ENCODE measurements at places on chromosomes 7 and 10.

DNA sequence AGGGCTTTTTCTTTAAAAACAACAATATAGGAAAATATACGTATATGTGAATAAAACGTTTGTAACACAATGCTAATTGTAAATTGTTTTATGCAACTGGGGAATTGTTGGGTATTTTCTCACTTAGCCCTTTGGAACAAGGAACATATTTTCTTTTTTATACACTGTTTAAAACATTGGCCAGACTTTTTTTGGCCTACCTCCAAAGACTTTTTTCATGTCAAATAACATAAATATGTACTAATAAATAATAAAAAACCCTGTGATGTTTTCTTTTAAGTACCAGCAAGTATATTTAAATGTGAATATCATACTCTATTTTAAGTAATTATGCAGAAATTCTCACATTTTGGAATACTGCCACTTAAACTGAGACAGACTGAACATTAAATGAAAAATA is 15.7 kb downstream of the TMEM106B start:
- DNase-seq: no peak

- DNase-seq: no peak
These were observed 218.7 kb upstream of the AOAH start for GRCh38 chr7:36942955-36943354.

DNA sequence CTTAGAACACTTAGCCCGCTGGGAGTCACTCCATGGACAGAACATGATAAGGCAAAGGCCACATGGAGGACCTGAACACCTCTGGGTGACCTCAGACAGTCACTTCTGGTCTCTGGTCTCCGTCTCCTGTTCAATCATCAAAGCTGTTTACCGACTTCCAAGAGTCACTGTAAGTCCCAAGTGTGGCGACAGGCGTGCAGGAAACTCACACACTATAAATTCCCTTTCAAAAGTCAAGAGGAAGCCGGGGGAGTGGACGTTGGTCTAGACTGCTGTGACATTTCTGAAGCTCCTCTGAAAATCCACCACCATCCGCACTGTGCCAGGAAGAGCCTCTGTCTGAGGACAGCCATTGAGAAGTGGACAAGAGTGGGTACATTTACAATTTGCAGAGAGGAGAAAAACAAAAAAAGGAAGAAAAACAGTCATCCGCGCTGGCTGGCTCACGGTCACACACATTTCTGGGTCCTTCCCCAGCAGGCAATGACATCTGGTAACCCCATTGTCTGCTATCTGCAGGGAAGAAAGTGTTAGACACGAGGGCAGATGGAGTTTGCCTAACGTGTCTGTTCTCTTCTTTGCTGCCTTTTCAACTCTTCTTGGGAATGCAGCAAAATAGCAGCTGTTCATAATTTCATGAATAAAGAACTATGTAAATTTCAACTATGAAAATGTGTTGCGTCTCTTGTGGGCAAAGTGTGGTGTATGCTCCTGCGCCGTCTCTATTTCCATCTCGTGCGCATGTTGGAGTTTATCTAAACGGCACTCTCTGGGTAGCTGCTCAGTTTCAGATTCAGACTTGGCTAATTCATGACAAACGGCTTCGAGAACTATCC is 32.9 kb upstream of the CUX1 start:
- DNase-seq: no peak

DNA sequence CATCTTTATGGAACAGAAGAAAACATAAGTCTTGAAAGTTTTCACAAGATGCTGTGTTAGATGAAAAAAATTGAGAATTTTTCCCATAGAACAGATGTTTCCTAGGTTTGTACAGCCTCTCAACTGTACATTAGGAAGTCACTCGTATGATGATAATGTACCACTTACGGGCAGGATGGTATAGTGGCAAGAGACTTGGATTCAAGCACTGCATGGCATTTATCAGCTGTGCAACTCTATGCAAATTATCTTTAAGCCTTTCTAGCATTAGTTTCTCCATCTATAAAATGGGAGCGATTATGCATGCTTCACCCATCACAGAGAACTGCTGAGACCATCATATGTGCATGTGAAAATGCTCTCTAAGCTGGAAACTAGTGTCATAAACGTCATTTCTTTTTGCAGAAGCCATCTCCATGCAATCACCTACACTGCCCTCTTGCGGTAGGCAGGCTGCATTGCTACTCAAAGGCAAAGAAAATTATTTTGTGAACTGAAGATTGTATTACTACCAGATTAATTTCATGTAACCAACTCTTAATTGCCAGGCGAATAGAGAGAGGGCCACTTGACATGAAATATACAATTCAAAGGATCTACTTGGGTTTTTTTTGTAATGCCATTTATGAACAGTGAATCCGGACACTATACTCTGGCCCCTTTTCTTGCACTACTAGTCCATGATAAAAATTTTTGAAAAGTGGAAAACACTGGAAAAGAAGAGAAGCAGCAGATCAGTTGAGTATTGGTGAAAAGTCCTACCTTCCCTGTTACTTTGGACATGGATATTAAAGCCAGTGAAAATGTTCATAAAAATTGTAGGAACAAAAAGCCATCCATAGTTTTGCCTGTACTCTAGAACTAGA is 102.3 kb downstream of the JAZF1 start:
- peak; percentile 27 for DNase-seq

- DNase-seq: no peak
These were observed 99.5 kb downstream of the CAMK1D start for GRCh38 chr10:12448729-12449391.

DNA sequence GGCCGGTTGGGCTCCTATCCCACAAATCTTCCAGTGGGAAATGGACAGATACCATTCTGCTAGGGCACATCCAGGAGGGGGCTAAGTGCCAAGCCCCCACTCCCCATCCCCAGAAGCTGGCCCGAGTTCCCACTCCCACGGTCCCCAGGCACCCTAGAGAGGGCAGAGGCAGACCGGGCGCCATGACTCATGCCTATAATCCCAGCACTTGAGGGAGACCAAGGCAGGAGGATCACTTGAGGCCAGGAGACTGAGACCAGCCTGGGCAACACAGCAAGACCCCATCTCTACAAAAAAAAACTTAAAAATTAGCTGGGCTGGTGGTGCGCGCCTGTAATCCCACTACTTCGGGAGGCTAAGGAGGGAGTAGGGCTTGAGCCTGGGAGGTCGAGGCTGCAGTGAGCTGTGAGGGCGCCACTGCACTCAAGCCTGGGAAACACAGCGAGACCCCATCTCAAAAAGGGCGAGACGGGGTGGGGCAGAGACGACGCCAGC is 870 bp downstream of the GNA12 start:
- no peak for DNase-seq

DNA sequence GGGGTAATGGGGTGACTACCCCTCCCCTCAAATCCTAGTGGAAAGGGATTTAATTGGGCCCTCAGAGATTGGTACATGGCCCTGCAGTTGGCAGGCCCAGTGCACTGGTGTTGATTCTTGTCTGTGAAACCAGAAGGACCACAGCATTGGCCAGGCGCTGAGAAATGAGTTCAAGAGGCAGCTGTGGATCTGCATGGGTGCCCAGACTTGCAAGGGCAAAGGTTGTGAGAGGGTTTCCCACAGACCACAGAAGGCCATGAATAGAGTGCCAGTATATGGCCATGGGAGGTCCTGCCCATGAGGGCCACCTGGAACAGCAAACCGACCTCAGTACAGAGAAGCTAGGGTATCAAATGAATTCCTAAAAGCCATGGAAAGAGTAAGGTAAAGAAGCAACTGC is 32.9 kb downstream of the TMEM168 start:
- no peak for DNase-seq

DNA sequence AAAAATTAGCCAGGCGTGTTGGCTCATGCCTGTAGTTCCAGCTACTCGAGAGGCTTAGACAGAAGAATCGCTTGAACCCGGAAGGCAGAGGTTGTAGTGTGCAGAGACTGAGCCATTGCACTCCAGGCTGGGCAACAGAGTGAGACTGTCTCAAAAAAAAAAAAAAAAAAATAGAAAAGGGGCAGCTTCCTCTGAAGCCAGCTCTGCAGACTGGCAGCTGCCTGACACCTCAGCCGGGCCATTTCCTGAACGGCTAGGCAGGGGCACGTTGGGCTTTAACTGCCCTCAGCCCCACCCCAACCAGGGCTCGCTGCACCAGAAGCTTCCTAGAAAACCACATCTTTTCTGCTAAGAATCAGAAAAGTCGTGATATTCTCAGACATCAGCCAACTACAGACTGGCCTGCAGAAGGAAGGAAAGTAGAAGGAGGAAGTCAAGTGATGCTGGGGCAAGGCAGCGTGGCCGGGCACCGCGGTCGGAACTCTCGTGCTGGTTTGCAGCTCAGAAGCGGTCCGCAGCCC is 38.0 kb downstream of the PRKAG2 start:
- no peak for DNase-seq

DNA sequence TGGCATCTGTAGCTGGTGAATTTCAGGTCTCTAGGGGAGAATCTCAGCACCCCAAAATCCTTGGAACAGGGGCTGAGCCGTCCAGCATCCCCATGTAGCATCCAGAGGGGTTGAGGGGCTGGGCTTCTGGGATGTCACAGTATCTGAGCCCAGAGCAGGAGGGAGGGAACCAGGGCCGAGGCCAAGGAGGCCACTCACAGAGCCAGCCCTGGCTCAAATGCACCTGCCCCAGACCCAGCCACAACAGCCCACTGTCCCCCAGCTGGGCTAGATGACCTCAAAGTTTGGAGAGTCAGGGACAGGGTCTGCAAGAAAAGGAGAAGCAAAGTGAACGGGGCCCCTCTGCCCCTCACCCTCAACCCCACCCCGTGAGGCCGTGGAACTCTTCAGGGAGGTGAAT is 22.3 kb downstream of the VSIR start:
- DNase-seq: no peak

DNA sequence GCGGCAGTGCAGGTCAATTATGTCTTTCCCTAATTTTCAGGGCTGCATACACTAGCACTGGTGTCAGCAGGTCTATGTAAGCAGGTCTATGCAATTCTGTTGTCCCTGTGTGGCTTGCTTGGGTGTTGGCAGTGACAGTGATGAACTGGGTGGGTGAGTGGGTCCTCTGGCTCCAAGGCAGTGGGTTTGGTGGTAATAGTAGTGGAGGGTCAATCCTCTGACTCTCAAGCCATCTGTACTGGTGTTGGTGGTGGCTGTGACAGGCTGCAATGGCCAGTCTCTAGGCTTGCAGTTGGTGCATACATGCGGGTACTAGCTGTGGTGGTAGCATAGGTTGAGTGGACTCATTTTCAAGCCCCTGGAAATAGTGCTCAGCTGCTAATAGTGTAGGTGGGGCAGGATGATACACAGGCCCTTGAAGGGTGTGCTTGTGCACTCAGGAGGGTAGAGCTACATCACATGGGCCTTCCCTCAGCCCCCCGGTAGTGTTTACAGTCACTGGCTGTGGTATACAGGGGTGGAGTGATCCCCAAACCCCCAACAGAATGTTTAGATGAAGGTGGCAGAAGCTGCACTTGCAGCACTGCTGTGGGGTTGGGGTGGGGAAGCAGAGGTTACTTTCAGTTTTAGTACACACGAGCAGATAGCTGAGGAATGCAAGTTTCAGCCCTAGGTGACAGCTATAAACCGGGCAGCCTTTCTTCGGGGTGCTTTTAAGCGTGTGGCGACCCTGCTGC is 331.3 kb downstream of the PCDH15 start:
- DNase-seq: no peak

GRCh38 chr10:115402699-115403098 is 309.5 kb downstream of the ATRNL1 start:
- DNase-seq: no peak

DNA sequence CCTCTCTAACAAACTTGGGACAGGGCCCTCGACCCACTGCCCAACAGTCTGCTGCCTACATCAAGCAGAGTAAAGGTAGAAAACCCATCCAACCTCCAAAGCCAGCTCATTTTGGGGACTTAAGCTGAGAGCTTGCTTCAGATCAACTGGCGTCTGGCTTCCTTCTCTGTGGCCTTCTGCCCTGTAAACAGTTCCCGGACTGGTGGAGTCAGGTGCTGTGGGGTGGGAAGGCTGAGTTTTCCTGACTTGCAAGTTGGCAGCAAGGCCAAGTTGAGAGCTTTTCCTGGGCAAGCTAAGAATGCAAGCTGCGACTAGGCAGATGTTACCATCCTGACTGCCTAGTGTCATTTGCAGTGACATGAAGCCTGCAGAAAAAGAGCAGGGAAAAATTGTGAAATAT is 3.7 kb downstream of the GALNT17 start:
- DNase-seq: no peak

- no peak for DNase-seq
These were observed 386.5 kb downstream of the INHBA start for GRCh38 chr7:41316410-41316809.

DNA sequence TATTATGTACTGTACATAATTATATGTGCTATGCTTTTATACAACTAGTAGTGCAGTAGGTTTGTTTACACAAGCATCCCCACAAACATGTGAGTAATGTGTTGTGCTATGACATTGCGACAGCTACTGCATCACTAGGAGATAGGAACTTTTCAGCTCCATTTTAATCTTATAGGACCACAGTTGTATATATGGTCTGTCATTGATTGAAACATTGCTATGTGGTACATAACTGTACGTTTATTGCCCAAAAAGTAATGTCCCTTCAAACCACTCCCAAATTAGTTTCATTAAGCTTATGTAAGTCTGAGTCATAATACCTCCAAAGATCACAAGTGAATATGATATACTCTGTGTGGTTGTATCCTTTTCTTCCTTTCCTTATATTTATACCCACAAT is 183.2 kb upstream of the POT1 start:
- DNase-seq: no peak

GRCh38 chr10:130493446-130494145 is 357.4 kb downstream of the GLRX3 start:
- DNase-seq: no peak

DNA sequence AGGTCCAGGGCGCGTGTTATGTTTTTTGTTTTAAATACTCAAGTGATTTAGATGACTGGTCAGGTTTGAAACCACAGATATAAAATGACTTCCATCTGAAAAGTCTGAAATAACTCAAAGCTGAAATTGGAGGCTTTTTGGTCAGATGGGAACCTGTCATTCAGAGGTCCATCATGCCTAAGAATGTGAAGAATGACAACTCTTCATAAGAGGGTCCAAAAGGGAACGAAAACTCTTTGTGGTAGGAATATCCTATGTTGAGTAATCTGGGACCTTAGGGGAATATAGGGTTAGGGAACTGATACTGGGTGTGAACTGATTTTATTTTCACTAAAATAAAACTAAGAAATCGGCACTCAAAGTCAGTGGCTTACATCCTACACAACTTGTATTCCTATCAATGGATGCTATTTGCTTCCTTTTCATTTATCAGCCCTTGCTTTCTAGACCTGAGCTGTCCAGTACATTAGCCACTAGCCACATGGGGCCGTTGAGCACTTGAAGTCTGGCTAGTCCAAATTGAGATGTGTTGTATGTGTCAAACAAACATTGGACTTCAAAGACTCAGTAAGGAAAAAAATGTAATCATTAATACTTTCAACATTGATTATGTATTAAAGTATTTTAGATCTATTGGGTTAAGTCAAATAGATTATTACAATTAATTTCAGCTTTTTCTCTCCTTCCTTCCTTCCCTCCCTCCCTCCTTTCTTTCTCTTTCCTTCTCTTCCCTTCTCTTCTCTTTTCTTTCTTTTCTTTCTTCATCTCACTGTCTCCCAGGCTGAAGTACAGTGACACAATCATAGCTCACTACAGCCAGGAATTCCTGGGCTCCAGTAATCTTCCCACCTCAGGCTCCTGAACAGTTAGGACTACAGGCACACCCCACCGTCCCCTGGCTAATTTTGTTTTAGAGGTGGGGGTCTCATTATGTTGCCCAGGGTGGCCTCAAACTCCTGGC is 56.5 kb upstream of the KDM7A start:
- no peak for DNase-seq

- no peak for DNase-seq
These were observed 85.5 kb upstream of the ABI1 start for GRCh38 chr10:26946102-26946811.
